ENCODE measurements at places on chromosomes 3 and 15.

DNA sequence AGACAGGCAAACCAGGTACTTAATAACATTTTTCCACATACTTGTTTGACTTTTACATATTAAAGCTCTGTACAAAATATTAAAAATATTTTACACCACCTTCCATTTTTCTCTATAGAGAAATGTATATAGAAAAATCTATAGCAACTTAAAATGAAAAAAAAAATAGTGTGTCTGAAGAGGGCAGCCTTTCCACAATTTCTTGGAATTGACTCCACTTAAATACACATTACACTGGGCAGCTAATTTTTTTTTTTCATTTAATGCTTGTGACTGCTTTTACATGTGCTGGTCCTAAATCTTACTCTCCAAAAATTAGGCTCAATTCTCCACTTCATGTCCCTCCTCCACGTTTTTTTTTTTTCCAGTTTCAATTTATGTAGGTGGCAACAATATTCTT is 427.0 kb upstream of the RBMS3 start:
- DNase-seq: peak; percentile 17

DNA sequence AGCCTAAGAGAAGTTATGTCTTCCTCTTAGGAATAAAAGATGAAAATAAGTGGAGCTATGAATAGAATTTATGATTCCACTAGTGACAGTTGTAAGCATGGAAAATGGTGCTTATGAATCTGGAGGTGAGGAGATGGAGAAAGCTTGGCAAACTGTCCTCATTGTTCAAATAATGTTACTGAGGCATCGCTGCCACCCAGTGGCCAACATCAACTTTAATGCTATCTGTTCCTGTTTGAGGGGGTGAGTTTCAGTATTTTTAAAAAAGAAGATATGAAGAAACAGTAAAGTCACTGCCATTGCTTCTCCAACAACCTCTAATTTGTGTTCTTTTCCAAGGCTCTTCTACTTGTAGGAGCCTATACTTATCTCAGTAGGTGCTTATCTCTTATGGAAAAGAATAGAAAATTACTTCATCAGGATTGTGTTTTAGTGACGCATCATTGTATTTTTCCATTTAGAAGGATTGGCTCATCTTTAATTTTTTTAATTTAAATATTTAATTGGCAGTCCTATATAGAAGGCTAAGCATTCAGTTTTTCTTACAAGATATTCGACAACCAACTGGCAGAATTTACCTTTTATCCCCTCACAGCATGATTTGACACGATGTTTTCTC is 260.4 kb upstream of the P2RY1 start:
- peak; percentile 84 for DNase-seq

DNA sequence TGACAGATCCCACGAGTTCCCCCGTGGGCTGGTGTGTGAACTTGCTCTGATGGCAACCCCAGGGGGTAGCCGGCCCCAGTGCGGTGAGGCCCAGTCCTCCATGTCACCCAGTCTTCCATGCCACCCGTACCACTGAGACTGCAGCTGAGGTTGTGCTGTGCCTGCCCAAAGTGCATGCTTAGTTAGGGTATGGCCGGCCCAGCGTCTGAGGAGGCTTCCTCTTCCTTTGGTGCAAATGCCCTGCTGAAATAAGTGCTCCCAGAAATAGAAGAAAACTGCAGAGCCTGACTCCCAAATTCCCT is 31.5 kb downstream of the MGLL start:
- no peak for DNase-seq

- no peak for DNase-seq
Measured at GRCh38 chr15:57037548-57037947, 119.1 kb downstream of the TCF12 start.

GRCh38 chr15:36742696-36743095 is 163.3 kb downstream of the CDIN1 start:
- no peak for DNase-seq

DNA sequence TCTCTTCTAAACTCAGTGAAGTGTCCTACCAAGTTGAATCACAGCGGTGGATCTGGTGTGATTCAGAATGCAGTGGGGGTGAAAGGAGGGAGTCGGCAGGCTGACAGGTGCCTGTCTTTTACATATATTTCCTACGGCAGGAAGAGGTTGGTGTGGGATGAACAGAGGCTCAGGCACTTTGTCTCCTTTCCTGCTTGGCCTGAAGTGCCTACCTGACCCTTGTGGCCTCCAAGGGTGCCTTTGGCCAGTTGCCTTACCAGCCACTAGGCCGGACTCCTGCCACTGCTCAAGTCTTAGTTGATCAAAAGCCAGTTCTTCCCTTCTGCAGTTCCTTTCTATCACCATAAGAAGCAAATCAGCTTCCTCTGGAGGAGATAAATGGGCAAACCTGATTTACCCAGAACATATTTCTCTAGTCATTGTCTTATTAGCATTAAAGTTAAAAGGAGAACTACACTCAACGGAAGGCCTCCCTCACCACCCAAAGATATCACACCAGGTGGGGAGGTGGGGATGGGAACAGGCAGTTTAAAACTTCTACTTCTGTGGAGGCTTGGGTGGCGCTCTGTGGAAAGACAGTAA is 52.1 kb downstream of the CRTC3 start:
- DNase-seq: no peak

DNA sequence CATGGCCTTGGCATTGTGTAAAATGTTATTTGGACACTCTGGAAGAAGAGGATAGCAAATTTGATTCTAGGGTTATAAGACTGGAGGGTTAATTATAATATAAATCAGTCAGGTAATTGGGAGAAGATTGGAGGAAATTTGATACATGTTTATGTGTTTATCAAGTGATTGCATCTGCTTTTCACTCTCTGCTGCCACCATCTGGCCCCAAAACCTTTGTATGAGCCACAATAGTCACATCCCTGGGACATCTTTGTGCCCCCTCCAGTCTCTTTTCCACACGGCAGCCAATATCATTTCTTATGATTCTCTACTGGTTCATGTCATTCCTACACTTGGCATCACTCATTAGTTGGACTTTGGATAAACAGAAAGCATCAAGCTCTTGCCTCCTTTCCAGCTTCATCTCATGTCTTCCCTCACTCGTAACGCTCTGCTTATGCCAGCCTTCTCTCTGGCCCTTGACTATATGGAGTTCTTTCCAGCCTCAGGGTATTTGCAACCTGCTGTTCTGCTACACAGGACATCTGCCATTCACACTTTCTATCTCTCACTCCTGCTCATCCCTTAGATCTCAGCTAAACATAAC is 602.3 kb upstream of the SUCLG2 start:
- no peak for DNase-seq

- DNase-seq: no peak
Measured at GRCh38 chr3:107205358-107205757, 171.9 kb upstream of the CCDC54 start.

GRCh38 chr3:14689247-14689980 is 14.5 kb downstream of the C3orf20 start:
- DNase-seq: no peak

DNA sequence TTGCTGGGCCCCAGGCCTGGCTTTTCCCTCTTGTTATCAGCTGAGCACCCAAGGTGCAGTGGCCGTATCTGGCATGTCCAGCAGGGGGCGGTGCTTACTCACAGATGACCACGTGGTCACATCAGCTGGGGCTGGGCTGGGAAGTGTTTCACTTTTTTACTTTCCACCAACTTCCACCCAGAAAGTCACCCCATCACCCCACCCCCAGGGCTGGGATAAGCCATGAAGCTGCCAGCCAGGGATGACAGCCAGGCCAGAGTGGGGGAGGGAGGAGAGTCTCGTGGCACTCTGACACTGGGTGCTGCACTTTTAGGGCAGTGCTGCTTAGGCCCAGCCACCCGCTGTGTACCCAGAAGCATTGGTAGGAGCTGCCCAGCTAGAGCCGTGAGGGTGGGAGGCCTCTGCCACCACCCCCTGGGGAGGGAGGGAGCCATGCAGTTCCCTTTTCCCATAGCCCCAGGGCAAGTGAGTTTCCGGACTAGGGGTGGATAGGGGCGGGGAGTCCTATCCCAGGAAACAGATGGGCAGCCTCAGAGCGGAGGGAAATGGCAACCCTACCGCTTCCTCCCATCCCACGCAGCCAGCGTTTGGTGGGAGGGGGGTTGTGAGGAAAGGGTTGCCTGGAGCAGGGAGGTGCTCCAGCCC is 6.1 kb downstream of the PPCDC start:
- peak; percentile 84 for DNase-seq

GRCh38 chr3:149547954-149548668 is 73.6 kb downstream of the TM4SF4 start:
- DNase-seq: no peak

DNA sequence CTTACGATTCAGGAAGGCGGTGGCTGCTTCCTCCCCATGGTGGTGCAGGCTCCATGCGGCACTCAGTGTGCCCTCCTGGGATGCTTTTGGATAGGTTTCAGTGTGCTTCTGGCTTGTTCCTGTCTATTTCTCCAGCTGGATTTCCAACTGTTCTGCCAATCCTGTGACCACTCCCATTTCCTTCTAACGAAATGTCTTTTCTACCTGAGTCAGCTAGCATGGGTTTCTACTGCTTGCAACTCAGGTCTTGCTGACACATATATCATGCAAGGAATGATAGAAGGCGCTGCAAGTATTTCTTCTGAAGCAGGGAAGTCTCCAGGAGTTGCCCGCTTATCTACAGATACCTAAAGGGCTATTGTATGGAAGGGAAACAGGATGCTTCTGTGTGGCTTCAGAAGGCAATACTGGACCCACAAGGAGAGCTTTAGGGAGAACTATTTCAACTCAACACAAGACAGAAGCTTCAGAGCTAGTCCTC is 244.4 kb downstream of the OPA1 start:
- no peak for DNase-seq

GRCh38 chr15:73303636-73304035 is 65.1 kb downstream of the HCN4 start:
- no peak for DNase-seq

- no peak for DNase-seq
Measured at GRCh38 chr3:93981649-93982048, 1.7 kb downstream of the ARL13B start.

- no peak for DNase-seq
Measured at GRCh38 chr3:16488637-16489036, 24.9 kb downstream of the RFTN1 start.

DNA sequence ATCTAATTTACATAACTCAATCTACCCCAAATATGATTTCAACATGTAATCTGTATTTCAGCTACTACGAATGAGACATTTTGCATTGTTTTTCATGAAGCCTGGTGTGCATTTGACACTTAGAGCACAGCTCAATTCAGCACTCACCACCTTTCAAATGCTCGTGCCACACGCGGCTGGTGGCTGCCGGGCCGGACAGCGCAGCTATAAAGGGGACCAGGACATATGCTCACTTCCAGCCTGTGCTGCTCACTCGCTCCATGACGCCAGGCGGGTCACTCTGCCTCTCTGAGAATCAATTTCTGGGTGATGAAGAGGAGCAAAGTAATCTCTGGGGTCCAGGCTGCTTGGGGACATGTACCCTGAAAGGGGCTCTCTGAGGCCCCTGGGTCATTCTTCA is 93.1 kb downstream of the WNT7A start:
- no peak for DNase-seq

- DNase-seq: no peak
Measured at GRCh38 chr3:160265088-160265487, 39.9 kb downstream of the C3orf80 start.

- DNase-seq: no peak
Measured at GRCh38 chr3:121979734-121980449, 42.2 kb downstream of the ILDR1 start.

DNA sequence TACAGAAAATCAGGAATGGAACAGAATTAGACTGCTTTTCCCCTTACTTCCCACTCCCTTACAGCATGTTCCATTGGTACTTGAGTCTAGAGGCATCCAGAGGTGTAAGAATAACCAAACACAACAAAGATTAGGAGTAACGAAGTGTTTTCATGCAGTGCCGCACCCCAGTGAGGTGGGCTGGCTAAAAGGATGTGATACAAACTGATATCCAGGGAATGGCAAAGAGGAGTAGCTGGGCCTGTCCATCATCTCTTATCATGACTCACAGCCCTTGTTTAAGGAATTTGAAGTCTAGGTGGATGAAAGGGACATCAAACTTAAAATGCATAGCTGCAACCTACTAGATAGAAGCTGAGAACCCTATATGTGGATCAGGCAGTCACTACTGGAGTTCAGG is 16.4 kb downstream of the SCG5 start:
- DNase-seq: no peak

GRCh38 chr15:66685638-66686150 is 16.3 kb upstream of the SMAD6 start:
- no peak for DNase-seq

All from hippocampal formation (tissue), 2 donors.